NCI-H69 (cell line): ENCODE measurements at places on chromosomes 11 and 22.

GRCh38 chr11:6746086-6746618 is 25.6 kb downstream of the OR2AG2 start:
- DNase-seq, result no peak

DNA sequence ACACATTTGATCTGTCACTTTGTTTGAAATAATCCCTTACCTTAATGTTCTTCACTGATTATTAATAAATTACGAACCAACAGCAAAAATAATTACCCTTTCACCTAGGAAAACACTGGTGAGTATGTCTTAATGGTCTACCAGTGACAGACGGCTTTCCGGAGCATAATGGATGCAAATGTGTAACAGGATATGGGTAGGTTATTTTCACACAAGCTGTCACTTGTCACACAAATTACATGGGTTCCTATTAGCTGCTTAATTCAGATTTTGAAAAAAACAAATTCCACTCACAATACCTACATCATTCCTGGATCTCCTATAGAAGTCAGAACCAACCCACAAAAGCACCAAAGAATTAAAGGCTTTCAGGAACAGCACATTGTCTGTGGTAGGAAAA is 127.9 kb downstream of the WT1 start:
- peak; percentile 72 for DNase-seq

DNA sequence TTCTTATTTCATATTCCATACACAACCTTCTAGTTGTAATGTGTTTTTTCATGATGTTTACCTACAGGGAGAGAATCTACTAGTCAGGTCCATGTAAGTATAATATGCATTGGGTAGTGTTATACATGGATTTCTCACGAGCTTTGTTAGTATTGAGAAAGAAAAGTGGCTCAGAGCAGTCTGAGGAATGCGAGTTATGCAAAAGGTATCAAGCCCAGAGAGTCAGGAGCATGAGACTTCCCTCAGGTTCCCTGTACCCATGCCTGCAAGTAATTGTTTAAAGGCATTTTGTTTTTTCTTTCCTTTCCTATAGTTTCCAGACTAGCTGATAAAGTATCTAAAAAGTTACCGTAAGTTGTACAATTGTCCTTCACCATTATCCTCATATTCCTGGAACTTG is 66.1 kb downstream of the STK33 start:
- DNase-seq, result no peak

DNA sequence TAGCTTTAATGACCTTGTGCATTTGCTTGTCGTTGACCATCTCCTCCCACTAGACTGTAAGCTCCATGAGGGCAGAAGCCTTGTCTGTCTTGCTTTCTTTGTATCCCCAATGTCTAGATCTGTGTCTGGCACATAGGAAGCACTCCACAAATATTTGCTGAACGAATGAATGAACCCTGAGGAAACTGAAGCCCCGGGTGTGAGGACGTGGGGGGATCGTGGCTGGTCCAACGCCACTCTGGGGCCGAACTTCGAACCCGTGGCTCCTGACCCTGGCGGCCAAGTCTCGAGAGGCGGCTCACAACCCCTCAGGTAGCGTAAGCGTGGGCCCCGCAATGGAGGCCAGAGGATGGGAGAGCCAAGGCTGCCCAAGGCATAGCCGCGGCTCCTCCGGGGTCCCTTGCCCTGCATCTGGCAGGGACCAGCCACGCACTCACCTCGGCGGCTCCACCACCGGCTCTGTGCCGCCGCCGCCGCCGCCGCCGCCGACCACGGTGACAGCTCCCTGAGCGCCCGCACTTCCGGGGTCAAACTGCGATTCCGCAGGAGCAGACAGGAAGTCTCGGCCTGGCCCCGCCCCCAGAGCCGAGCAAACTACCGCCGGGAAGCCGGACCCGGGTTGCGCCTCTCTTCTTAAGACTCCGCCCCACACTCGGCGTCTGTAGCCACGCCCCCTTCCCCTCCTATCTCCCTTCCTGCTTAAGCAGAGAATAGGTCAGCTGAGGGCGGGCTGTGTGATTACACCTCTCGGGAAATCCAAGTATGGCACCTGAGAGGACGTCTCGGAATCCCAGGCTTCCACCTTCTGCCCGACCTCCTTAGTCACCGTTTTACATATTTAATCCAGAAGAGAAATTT is at the start of gene ASCC2:
TSS of gene ASCC2 (minus strand) at position 534 of the 858 bp plus-strand sequence. CDS start 5,949 bp downstream, outside the sequence.
- peak; percentile 100 for DNase-seq

- DNase-seq, result no peak
Measured at GRCh38 chr11:44424841-44425240, 114.9 kb upstream of the ALX4 start.

GRCh38 chr22:37211075-37211865 is 1.0 kb downstream of the SSTR3 start:
- no peak for DNase-seq

GRCh38 chr11:116563028-116563711 is 209.6 kb downstream of the BUD13 start:
- DNase-seq, result peak; percentile 85
